ENCODE measurements at places on chromosomes 7 and 10. TPM values are rescaled to one million over a fixed set of nuclear protein-coding genes. Genes with fewer than 3 reads are reported as not detected.

Gene SNCG
- total RNA-seq: 1.7 TPM

Gene STEAP4
- total RNA-seq: not detected

Gene IL15RA
- total RNA-seq: 6.6 TPM

Gene ST8SIA6
- 0.10 TPM for total RNA-seq

DNA sequence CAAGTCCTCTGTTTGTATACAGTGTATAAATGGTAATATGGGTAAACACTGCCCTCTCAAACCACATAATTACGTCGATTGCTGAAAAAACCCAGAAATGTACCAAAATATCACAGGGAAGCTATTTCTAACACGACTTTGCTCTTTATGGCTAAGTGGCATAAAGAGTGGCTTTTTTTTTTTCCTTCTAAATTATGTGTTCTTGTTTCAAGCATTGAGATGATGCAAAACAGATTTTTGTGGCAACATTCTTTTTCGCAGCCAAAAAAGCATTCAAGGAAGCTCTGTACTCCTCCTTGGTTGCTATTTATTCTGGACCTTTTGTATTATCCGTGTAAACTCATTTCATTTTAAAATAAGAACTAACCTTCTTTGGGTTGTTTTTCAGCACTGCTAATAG, 138.9 kb downstream of the VTI1A start:
- DNase-seq: no peak

GRCh38 chr7:143373255-143373794, 7.8 kb upstream of the ZYX start:
- DNase-seq: no peak

DNA sequence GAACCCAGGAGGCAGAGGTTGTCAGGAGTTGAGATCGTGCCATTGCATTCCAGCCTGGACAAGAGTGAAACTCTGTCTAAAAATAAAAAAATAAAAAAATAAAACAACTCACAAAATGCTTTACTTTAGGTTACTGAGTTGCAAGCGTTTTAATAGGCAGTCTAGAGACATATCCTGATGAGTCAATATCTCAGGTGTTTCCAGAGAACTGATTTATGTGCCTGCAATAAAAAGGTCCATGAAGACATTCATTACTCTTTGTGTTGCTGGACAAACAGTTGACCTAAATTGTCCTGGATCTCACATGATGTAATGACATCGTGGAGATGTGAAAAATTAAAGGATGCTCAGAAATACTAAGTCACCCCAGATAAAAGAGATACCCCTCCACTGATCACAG, 31.5 kb downstream of the CDNF start:
- DNase-seq: no peak

GRCh38 chr7:116777651-116778281, 84.6 kb upstream of the CAPZA2 start:
- DNase-seq: no peak

- no peak for DNase-seq
These were observed 551.7 kb upstream of the LRRN3 start for GRCh38 chr7:110539216-110539615.

DNA sequence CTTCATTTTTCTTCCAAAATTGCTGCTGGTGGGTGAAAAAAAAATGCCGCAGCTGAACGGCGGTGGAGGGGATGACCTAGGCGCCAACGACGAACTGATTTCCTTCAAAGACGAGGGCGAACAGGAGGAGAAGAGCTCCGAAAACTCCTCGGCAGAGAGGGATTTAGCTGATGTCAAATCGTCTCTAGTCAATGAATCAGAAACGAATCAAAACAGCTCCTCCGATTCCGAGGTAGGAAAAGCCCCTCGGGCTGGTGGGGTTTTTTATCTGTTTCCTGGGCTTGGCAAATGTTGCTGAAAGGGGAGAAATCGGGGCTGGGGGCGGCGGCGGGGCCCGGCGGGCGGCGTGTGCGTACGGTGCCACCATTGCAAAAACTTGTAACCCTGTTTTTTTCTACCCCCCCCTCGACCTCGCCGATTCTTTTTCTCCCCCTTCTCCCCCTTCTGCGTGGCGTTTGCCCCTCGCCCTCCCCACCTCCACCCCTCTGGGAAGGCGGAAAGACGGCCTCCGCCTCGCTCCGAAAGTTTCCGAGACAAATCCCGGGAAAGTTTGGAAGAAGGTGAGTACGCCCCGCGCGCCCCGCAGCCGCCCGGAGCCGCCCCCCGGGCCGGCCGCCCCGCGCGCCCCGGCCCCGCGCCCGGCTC, 789 bp downstream of the TCF7L2 start:
- DNase-seq: no peak

DNA sequence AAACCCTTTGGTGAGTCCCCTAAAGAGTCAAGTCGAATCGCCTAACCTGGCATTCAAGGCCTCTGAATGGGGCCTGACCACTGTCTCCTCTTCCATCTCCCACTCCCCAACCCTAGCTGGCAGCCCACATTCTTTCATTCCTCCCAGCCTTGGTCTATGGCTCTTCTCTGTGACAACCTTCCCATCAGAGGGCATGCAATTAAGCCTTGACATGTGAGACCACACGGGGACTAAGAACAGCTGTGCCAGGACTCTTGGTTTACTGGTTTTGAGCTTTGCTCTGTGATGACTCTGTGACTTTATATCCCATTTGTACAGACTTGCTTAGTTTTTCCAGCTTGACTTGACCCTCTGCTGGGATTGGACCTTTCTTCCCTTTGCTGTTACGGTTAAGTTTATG, 116.6 kb downstream of the BUB3 start:
- no peak for DNase-seq

GRCh38 chr7:17144322-17144721, 154.1 kb upstream of the AHR start:
- peak; percentile 68 for DNase-seq

- DNase-seq: no peak
These were observed 5.6 kb downstream of the HTRA1 start for GRCh38 chr10:122466951-122467381.

- DNase-seq: no peak
These were observed 34.1 kb downstream of the CHST3 start for GRCh38 chr10:71998119-71998839.

DNA sequence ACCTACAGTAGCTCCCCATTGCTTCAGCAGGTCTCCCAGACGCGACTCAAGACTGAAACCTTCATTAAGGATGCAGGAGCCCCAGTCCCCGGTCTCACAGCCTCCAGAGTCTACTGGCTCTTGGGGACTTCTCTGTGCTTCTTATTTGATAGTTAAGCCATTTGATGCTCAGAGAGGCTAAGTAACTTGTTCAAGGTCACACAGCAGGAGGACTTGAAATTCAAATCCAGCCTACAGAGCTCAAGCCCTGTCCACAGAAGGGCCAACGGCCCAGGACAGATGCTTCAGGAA, 21.2 kb upstream of the ZMIZ1 start:
- DNase-seq: no peak

DNA sequence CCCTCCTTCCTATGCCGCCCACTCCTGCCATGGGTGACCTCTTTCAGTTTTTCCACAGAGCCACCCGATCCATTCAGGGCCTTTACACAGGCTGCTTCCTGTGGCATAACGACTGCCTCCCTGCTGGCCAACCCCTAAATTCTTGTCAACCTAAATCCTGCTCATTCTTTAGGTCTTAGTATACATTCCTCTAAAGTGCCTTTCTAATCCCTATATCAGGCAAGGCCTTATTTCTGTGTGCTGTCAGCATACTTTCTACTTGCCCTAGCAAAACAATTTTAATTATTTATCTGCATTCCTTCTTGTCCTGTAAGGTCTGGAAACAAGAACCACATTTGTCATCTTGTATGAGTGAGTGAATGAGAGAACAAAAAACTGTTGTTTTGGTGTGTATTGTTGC, 132.4 kb downstream of the DNAH11 start:
- DNase-seq: no peak

GRCh38 chr7:130293521-130293920, 560 bp downstream of the CPA4 start:
- DNase-seq: no peak

DNA sequence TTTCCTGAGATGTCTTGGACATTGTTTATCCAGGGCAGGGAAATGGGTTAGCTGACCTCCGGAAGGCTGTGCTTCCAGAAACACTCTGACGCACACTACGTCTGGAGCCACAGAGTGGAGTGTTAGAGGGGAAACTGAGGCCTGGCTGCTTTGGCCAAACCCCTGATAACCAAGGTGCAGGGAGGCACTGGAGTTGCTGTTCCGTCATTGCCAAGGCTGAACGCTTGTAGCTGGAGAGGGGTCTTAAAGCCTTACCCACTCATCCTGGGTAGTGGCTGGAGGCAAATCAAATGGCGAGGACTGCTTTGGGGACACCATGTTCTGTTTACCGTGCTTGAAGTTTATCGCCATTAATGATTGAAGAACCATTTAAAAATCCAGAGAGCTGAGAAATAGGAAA, 604.1 kb upstream of the FOXK1 start:
- DNase-seq: no peak

- DNase-seq: no peak
These were observed 156.9 kb upstream of the SH2B2 start for GRCh38 chr7:102129636-102130370.

- DNase-seq: peak; percentile 80
These were observed 1.0 kb upstream of the CBLL1 start for GRCh38 chr7:107742678-107743566.
